Astrocyte of the spinal cord (primary cell): ENCODE measurements at places on chromosomes 5 and 9.

DNA sequence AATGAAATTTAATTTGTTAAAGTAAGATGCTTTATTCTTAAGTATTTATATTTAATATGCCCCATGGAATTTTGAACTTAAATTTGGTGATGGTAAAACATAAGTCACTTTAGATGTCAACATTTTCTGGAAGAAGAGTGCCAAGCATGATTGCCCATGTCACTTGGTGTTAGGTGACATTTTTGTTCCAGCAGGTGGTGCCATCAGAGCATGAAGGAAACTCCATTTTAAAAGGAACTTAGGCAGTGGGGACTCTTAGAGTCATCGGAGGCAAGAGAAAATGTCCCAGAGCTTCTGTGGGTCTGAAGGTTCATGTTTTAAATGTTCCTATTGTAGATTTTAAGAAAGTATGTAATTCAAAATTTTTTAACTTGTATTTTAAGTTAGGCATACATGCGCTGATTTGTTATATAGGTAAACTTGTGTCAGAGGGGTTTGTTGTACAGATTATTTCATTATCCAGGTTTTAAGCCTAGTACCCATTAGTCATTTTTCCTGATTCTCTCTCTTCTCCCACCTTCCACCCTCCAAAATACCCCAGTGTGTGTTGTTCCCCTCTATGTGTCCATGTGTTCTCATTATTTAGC is 789.3 kb downstream of the SEMA5A start:
- DNase-seq = peak; percentile 73

DNA sequence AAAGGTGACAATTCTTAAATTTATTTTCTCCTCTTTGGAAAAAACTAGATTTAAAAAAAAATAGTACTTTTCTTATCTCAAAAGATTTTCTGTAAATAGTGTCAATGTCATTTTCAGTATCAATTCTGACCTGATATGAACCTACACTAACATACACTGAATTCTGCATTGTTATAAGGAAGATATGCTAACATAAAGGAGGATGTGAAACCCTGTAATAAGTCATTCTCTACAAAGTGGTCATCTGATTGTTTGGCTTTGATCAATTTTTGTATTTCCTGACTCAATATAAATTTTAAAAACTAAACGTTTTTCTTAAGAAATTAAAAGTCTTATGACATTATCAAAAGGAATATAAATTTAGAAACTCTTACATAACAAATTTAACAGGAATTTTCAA is 233.6 kb upstream of the EDIL3 start:
- DNase-seq = no peak

DNA sequence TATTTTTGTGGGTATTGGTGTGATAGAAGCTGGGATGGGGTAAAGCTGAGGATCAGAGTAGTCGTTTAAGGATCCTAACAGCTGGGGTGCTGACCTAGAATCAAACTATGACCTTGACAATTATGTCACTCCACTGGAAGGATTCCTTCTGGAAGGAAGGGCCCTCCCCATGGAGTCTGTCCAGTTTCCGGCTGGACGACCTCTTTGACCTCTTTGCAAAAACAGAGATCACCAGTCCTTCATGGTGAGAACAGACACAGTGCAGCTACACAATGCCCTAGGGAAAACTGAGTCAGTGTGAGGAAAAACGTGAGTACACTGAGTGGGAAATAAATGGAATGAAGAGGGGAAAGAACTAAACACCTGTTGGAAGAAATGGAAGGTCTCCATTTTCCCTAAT is 445.6 kb downstream of the MAT2B start:
- no peak for DNase-seq

DNA sequence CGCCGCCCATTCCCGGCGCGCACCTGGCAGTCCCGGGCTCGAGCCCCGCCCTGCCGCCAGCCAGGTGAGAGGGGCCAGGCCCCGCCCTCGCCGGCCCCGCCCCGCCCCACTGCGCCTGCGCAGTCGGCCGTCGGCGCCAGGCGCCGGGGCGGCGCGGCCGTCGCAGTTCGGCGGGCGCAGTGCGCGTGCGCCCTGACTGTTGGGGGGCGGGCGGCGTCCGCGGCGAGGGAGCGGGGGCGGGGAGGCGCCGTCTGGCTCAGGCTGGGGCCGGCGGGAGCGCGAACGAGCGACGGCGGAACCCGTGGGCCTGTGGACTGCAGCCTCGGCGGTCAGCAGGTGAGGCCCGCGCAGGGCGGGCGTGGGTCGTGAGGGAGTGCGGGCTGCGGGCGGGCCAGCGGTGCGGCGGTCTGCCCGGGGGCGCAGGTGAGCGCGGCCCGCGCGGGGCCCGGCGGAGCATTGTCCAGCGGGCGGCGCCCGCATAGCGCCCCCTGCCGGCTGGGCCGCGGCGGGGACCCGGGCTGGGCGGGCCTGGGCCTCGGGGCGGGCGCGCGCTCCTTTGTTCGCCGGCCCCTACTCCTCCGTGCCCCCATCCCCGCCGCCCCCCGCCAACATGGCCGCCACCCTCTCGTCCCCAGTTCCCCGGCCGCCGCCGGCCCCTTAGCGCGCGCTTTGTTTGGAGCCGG is at the start of gene SPIN1:
SPIN1 (plus strand) TSS at position 242 of the 683 bp plus-strand sequence. CDS start 38,096 bp downstream, outside the sequence.
- peak; percentile 56 for DNase-seq

DNA sequence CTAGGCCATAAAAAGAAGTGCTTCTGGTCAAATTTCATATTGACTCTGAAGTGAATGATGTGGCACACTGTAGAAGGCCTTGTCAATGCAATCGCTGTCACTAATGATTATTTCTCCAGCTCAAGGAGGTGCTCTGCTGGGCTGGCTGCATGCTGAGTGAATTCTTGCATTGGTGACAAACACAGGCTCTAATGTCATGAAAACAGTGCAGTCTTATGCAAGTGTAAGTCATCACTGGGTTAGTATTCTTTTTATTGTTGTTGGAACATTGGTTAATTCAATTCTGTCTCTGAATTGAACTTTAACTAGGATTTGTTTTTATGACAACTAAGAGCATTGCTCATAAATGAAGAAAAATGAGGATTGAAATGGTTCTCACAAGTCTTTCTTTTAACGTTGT is 57.3 kb upstream of the CD180 start:
- no peak for DNase-seq

- DNase-seq = peak; percentile 47
Measured at GRCh38 chr5:88727705-88728313, 155.2 kb downstream of the MEF2C start.

DNA sequence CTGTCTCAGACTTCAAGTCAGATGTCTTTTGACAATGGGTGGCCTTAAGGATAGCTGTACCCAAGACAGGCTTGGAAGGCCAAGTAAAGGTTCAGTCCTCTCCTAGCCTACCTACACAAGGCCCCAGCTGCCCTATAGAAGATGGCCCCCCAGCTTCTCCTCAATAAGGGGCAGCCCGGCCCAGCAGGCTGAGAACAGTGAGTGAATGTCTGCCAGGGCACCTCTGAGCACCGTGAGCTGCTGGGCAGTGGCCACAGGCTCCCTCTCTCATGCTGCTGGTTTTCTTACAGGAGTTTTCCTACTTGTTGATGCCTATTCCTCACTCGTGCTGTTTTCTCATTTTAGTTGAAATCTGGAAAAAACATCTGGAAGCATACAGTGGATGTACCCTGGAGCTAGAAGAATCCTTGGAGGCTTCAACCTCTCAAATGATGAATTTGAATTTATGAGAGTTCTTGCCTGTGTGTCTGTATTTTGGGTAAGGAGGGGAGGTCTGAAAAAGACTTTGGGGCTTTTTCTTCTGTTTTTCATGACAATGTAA is 40.1 kb downstream of the SECISBP2 start:
- no peak for DNase-seq

DNA sequence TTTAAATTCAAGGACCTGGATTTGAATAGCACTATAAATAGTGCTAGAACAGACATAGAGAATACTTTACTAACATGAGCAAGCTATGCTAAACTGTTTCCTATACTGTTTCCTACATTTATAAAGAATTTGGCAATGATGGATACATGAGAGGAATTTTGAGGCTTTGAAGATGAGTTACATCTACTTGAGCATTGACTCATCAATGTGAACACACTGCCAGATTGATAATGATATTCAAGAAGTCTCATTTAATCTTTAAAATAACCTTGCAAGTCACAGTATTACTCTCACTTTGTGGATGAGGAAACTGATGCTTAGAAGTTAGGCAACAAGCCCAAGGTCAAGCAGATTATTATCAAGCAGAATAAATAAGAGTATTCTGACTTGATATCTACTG is 281.9 kb downstream of the DNAH5 start:
- DNase-seq = no peak

DNA sequence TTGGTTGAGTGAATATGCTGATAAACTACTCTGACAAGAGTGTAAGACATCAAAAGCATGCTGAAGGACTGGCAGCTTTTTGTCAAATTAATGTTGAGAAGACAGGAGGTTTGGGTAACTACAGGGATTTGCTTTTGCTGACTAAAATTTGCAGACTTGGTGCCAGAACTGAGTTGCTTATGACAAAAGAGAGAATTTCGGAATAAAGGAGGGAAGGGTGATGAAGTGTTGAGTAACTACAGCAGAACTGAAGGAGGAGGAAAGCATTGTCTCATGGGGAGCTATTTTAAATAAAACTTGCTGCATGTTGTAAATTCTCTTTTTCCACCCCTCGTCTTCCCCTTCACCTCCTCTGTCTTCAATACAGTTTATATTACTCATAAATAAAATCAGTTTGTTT is 296.1 kb downstream of the YTHDC2 start:
- DNase-seq = no peak

- DNase-seq = no peak
Measured at GRCh38 chr9:84314306-84314705, 26.3 kb downstream of the SLC28A3 start.

DNA sequence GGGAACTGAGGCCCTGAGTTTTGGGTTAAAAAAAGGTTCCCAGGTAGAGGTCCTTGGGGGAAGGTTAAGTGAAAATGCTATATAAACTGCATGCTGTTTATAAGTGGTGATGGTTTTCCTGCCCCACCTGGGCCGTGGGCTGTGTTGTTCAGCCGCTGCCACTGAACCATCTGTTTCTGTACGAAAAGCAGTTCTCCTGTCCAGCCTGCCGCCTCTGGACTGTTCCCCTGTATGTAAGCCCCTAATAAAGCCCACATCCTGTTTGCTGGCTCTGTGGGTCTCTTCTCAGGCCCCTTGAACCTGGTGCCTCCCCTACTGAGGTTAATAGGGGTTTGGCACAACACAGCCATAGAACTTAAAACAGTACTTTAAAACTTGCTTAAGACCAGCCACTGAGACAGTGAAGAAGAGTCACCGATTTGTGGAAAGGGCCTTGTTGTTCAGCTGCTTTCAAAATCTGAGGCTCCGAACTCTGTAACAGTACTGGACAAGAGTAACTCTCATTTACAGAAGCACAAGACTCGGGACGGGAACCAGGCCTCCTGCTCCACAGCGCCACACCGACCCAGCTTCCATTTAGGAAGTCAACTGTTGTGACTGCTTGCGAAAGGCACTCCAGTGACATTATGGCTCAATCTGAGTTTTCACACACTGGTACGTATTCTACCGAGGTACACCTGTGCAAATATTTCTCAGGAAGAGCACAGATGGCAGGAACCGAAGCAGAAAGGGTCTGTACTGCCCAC is 192.5 kb downstream of the CDK5RAP2 start:
- DNase-seq = no peak

GRCh38 chr5:139341187-139341688 is 416 bp upstream of the PAIP2 start:
- DNase-seq = no peak

- peak; percentile 64 for DNase-seq
Measured at GRCh38 chr5:75567710-75568109, 43.5 kb upstream of the ANKDD1B start.

GRCh38 chr9:75699017-75699416 is 191.5 kb upstream of the PCSK5 start:
- no peak for DNase-seq

DNA sequence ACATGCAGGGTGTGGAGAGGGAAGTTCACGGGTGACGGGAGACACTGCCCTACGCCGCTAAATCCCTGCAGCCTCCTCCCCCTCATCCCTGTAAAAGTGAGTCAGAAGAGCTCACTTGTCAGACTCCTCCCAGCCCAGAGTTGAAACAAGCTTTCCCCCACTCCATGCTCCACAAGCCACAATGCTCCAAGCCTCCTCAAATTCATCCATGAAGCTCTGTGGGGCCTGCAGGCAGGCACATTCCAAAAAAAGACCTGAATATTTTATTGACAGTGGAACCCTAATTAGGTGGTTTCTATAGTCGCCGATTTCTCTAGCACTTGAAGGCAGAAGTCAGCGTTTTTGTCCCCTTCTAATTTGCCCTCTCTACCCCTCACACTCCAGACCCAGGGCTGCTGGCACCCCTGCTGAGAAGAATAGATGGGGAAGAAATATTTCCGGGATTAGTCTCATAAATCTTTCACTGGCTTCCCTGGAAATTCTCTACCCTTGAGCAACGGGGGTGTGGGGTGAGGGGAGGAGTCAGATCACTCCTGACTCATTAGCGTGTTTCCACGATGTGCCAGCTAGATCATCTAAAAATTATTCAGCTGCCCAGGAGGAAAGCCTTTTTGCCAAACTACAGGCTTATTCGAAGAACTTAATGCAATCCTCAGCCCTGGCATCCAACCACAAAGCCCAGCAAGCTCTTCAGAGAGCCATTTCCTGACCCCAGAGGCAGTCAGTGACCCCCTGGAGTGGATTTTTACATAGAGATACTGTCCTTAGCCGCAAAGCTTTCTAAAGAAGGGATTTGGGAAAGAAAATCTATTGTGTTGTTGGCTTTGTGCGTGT is 97.1 kb downstream of the ENC1 start:
- peak; percentile 92 for DNase-seq

GRCh38 chr5:39109606-39110005 is 35.4 kb upstream of the RICTOR start:
- no peak for DNase-seq

- no peak for DNase-seq
Measured at GRCh38 chr5:131297886-131298285, 34.0 kb downstream of the CDC42SE2 start.

DNA sequence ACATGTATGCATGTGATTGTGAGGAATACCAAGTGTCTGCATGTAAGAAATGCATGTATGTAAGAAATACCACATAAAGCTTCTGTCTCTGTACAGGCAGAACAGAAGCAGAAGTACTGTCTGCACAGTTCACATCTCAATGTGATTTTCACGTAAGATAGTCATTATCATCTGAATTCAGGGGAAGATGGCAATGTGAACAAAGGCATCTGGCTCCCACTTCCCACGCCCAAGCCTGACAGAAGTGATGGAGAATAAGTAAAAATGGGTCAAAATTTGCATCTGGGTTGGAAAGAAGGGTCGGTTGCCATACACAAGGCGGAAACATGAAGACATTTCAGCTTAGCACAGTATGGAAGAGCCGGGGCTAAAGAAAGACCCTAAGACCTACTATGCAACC is 71.7 kb downstream of the SUSD1 start:
- DNase-seq = no peak

GRCh38 chr9:23743036-23743435 is 83.0 kb downstream of the ELAVL2 start:
- DNase-seq = no peak

- no peak for DNase-seq
Measured at GRCh38 chr9:135958485-135958884, 2.7 kb downstream of the UBAC1 start.
